CD4-positive, alpha-beta T cell treated with Interleukin-2 at 100 ng/mL for 4 hours (primary cell): ENCODE measurements at places on chromosomes 12 and 14.

DNA sequence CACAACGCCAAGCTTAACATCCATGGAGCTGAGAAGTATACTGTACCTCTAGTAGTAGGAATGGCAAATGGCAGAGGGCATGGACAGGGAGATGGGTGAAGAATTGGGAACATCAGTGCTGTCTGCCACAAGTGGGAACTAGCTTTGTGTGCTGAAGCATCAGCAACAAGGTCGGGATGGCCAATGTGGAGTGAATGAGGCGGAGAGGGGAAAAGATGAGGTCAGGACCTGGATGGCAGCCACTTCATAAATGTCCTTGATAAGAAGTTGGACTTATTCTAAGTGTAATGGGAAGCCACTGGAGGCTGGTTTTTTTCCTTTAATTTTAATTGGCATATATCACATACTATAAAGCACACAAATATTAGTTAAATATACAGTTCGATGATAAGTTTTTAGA lies 21.9 kb upstream of the CLMN start:
- no peak for DNase-seq

GRCh38 chr12:18782827-18783226 lies 44.9 kb downstream of the CAPZA3 start:
- DNase-seq: no peak

GRCh38 chr14:51023964-51024363 lies 70.9 kb downstream of the TRIM9 start:
- DNase-seq: no peak

DNA sequence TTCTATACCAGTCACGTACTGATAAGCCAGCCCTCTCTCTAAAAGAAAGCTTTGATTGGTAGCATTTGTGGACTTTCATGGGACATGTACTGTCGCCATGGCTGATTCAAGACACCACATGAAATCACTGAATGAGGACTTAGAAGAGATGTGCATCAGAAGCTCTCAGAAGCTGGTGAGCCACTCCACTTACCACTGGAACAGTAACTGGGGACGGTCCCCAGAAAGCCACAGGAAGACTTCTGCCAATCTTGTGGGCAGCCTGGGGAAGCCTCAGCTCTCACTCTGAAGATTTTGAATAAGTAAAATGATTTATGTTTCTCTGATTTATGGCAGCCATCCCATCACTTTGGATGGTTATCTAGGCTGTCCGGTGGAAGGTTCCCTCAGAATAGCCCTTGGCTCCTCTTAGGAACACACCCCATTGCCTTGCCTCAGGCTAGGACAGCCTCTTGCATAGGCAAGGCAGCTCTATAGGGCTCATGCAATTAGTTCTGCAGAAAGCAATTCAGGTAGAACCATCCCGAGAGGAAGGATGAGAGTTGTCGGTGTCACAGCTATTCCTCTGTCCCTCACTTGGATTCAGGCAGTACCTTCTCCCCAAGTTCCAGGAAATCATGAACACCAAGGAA lies 9.8 kb downstream of the DHRS1 start:
- no peak for DNase-seq
